CD4-positive, alpha-beta T cell (primary cell): ENCODE measurements at places on chromosomes 3 and 15. TPM values are rescaled to one million over a fixed set of nuclear protein-coding genes. Genes with fewer than 3 reads are reported as not detected.

- peaks cover 11% of the 10 kb centered on the region for H3K27me3 ChIP-seq
- H3K27ac ChIP-seq, result no peak overlapping the region
- no peak for DNase-seq
Measured at GRCh38 chr15:72200395-72201237, 3.0 kb upstream of the GRAMD2A start.

- no peaks in the 10 kb centered on the region for H3K36me3 ChIP-seq
- H3K27ac ChIP-seq, result no peak overlapping the region
- no peak for DNase-seq
- peaks cover 66% of the 10 kb centered on the region for H3K4me1 ChIP-seq
Measured at GRCh38 chr15:67834581-67835296, 5.1 kb downstream of the RNU6-1 start.

- no peak overlapping the region for H3K27ac ChIP-seq
Measured at GRCh38 chr3:51934991-51935885, 6.5 kb downstream of the RRP9 start.

- H3K27ac ChIP-seq, result no peak overlapping the region
- H3K27me3 ChIP-seq, result no peaks in the 10 kb centered on the region
- no peak for DNase-seq
- H3K36me3 ChIP-seq, result no peaks in the 10 kb centered on the region
Measured at GRCh38 chr15:67843571-67844387, 3.9 kb upstream of the RNU6-1 start.

GRCh38 chr3:10417847-10418246 lies 87.5 kb downstream of the ATP2B2 start:
- H3K36me3 ChIP-seq, result no peaks in the 10 kb centered on the region
- DNase-seq, result peak; percentile 25
- H3K4me1 ChIP-seq, result peaks cover 9% of the 10 kb centered on the region
- no peak overlapping the region for H3K27ac ChIP-seq
- no peaks in the 10 kb centered on the region for H3K27me3 ChIP-seq

GRCh38 chr15:54347082-54347827 lies 369.0 kb downstream of the UNC13C start:
- no peak overlapping the region for H3K27ac ChIP-seq
- no peaks in the 10 kb centered on the region for H3K36me3 ChIP-seq
- DNase-seq, result no peak

DNA sequence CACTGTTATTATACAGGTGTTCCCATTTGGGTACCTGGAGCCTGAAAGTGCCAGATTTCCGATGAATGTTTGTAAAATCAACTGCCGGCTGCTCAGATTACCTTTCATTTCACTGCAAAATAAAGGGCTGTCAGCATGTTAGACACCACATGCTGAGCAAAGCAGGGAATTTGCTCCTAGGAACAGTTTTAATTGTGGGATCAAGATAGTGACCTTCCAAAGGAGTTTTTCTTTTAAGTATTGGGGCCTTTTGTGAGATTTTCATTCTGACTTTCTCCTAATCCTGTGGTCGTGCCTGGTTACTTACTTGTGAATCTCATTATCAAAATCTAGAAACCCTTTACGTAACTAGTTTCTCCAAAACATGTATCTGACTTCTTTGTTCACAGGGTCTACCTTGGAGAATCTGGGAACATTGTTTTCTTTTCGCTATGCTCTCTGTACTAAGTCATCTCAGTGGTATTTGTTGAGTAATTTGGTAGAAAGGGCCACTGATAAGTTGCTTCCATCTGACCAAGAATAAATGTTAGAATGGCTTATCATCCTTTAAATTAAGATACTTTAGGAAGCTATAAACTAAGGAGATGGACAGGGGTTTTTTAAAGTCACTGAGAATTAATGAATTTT lies 40.8 kb upstream of the LRTM1 start:
- H3K36me3 ChIP-seq, result no peaks in the 10 kb centered on the region
- H3K27ac ChIP-seq, result no peak overlapping the region
- no peaks in the 10 kb centered on the region for H3K4me1 ChIP-seq
- no peaks in the 10 kb centered on the region for H3K27me3 ChIP-seq
- H3K4me3 ChIP-seq, result no peak overlapping the region

GRCh38 chr3:105827959-105828358 lies 40.9 kb downstream of the CBLB start:
- H3K27me3 ChIP-seq, result no peaks in the 10 kb centered on the region
- no peak for DNase-seq
- H3K4me1 ChIP-seq, result peaks cover 20% of the 10 kb centered on the region
- H3K27ac ChIP-seq, result no peak overlapping the region

- H3K36me3 ChIP-seq, result peaks cover 25% of the 10 kb centered on the region
- DNase-seq, result no peak
- H3K27ac ChIP-seq, result peak overlapping the region; percentile 80
- peak overlapping the region; percentile 95 for H3K4me3 ChIP-seq
- H3K27me3 ChIP-seq, result no peaks in the 10 kb centered on the region
- H3K4me1 ChIP-seq, result peaks cover 55% of the 10 kb centered on the region
Measured at GRCh38 chr3:38139191-38139590, 730 bp downstream of the MYD88 start.

- no peaks in the 10 kb centered on the region for H3K36me3 ChIP-seq
- H3K27me3 ChIP-seq, result no peaks in the 10 kb centered on the region
- H3K27ac ChIP-seq, result no peak overlapping the region
- DNase-seq, result no peak
- no peak overlapping the region for H3K4me3 ChIP-seq
Measured at GRCh38 chr3:142118911-142119310, 30.4 kb downstream of the TFDP2 start.

- no peaks in the 10 kb centered on the region for H3K27me3 ChIP-seq
- DNase-seq, result no peak
- H3K4me1 ChIP-seq, result no peaks in the 10 kb centered on the region
- no peak overlapping the region for H3K4me3 ChIP-seq
- no peaks in the 10 kb centered on the region for H3K36me3 ChIP-seq
Measured at GRCh38 chr3:69562020-69562419, 176.1 kb upstream of the FRMD4B start.

GRCh38 chr3:12947504-12948369 lies 106.4 kb upstream of the RPL32 start:
- no peaks in the 10 kb centered on the region for H3K27me3 ChIP-seq
- H3K27ac ChIP-seq, result no peak overlapping the region
- peaks cover 57% of the 10 kb centered on the region for H3K4me1 ChIP-seq

DNA sequence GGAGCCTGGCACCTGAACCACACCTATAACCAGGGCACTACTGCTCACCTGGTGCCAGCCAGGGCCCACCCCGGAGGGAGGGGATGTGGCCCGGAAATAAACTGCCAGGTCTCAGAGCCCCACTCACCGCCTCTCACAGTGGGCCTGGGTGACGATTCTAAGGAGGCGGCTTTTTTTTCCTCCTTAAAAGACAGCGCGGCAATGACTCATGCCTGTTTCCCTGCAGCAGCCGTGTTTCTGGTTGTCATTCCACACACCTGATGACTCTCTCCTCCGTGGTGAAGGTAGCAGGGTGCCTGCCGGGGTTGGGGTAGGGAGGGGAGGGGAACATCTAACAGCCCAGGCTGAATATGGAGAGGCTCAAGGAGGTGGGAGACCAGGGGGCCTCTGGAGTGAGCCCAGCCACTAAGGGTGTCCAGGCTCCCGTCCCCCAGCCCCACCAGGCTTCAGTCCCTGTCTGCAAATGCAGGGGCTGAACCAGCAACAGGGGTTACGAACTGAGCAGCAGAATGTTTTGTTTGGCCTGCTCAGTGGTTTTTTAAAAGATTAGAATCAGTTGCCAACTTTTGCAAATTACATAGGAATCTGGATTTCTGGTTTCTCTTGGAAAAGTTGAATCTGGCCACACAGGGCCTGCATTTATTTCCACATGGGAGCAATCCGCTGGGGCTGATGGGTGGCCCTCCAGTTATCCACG lies 127.3 kb upstream of the LINGO1 start:
- H3K36me3 ChIP-seq, result no peaks in the 10 kb centered on the region
- H3K27ac ChIP-seq, result no peak overlapping the region
- peaks cover 7% of the 10 kb centered on the region for H3K27me3 ChIP-seq

DNA sequence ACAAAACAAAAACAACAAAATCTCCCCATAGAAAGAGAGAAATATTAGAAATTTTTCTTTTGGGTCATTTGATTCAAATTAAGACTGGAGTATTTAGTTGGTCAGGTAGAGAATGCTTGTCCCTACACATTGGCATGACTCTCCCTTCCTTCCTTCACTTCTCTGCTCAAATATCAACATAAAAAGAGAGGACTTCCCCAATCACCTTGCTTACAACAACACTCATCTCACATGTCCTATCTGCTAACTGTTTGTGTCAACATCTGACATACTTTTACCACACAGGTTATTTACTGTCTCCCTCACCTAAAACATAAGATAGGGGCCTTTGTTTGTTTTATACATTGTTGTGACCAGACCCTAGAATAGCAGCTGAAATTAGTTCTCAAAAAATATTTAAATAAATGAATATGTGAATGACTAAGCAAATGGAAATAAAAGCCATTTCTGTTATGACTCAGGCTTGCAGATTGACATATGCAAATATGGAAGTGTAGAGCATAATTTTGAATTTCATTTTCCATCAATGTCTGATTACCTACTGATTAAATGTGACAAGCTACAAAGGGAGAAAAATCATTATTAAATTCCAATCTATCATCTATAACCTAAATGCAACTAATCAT lies 304.8 kb downstream of the CTNNB1 start:
- no peak for DNase-seq
- H3K27me3 ChIP-seq, result no peaks in the 10 kb centered on the region
- H3K36me3 ChIP-seq, result no peaks in the 10 kb centered on the region
- H3K4me1 ChIP-seq, result no peaks in the 10 kb centered on the region

Gene ZIC4
- total RNA-seq, result not detected

Gene MLF1
- 13.7 TPM for total RNA-seq

Gene ULK3
- 37.8 TPM for total RNA-seq
